ENCODE measurements at places on chromosomes 5 and 9.

GRCh38 chr9:93309889-93310425 lies 126.0 kb downstream of the WNK2 start:
- no peak for DNase-seq

DNA sequence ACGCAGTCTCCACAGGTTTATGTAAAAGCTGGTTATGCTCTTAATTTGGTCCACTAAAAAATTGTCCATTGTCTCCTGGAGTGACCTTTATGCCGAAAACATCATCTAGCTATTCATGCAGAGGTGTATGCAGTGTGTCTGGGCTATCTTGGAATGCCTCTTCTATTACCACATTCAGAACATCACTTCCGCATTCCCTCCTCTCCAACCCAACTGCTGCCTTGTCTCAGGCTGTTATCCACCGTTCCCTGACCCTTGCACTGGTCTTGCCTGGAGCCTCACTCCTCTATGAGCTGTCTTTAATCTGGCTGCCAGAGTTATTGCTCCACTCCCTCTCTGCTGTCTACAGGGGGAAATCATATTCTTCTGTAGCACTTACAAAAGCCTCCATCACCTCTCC lies 214.1 kb upstream of the ANKRD55 start:
- peak; percentile 25 for DNase-seq

- DNase-seq, result peak; percentile 60
Measured at GRCh38 chr5:39605588-39606575, 181.1 kb upstream of the DAB2 start.

- DNase-seq, result no peak
Measured at GRCh38 chr9:38396371-38396671, 3.8 kb downstream of the ALDH1B1 start.

DNA sequence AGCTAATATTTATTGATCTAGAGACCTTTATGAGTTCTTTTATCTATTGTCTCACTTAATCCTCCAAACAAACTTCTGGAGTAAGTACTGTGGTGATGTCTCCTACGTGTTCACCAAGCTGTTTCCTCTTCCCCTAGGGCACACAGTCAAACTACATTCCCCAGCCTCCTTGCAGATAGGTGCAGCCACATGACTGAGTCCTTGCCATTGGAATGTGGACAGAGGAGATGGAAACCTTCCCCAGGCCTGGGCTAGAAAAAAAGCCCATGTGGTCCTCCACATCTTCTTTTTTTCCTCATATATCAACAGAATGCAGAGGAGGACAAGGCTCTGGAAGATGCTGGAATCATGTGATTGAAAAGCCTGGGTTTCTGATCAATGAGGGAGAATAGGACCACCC lies 88.0 kb downstream of the ANKRD55 start:
- no peak for DNase-seq

- DNase-seq, result no peak
Measured at GRCh38 chr9:93009337-93010015, 49.0 kb upstream of the SUSD3 start.

DNA sequence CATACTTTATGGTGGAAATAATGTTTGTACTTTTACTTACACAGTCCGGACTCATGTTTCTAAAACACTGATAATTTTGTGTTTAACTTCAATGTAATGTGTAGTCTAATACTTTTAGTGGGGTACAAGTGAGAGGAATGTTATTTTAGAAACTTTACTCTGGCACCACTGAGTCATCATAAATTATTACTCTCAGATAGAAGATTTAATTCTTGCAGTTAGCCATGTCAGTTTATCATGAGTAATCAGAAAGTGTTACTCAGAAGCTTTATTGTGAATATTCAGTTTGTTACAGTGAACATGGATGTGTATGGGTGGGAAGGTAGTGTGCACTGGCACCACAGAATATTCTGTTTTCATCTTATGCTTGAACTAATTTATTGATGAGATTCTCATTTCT lies 20.0 kb downstream of the OGN start:
- DNase-seq, result peak; percentile 73

- peak; percentile 91 for DNase-seq
Measured at GRCh38 chr5:136814619-136815378, 449.5 kb upstream of the TRPC7 start.

- DNase-seq, result no peak
Measured at GRCh38 chr9:91530829-91531228, 107.2 kb upstream of the NFIL3 start.

DNA sequence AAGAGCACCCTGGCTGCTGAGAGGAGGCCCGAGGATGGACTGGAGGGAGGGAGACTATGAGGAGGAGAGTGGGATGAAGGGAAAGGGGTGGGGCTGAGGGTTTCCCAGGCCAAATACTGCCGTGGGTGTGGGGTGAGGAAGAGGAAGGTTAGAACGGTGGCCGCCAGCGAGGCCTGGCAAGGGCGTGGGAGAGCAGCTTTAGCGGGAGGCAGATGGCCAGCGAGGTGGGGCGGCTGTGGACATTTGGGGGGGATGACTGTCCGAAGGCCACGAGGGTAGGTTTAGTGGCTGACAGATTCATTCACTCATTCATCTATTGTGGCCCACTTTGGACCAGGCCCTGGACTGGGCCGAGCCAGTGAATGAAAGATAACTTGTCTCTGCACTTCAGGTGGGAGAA lies 47.8 kb upstream of the NEURL1B start:
- no peak for DNase-seq

GRCh38 chr5:143882520-143882919 lies 70.6 kb downstream of the HMHB1 start:
- no peak for DNase-seq

DNA sequence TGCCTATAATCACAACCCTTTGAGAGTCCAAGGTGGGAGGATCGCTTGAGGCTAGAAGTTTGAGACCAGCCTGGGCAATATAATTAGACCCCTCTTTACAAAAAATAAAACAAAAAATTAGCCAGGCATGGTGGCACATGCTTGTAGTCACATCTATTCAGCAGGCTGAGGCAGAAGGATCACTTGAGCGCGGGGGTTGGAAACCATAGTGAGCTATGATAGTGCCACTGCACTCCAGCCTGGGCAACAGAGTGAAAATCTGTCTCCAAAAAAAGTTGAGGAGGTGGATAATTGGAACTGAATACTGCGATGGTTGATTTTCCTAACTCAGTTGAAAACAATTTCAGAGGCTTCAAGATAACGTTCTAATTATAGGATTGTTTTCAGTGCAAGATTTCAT lies 52.6 kb downstream of the EDIL3 start:
- DNase-seq, result no peak

GRCh38 chr5:96091874-96092273 lies 130.2 kb upstream of the ELL2 start:
- no peak for DNase-seq

DNA sequence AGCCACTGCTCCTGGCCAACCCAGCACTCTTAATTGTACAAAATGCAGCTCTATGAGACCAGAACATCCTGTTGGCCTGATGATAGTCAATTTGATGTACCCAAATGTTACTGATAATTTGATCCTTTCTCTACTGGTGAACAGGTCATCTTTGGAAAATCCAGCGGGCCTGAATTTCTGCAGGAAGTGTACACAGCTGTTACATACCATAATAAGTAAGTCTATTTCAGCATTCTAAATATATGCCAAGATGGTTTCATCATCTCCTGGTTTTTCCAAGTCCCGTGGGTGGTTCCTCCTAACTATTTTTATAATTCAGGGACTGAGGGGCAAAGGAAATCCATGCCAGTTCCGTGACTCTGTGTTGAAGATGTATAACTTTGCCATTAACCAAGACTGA lies 155.4 kb downstream of the DOCK8 start:
- no peak for DNase-seq

- DNase-seq, result peak; percentile 9
Measured at GRCh38 chr5:75460942-75461610, 50.4 kb downstream of the CERT1 start.

- no peak for DNase-seq
Measured at GRCh38 chr5:135693371-135693955, 114.7 kb upstream of the CXCL14 start.

DNA sequence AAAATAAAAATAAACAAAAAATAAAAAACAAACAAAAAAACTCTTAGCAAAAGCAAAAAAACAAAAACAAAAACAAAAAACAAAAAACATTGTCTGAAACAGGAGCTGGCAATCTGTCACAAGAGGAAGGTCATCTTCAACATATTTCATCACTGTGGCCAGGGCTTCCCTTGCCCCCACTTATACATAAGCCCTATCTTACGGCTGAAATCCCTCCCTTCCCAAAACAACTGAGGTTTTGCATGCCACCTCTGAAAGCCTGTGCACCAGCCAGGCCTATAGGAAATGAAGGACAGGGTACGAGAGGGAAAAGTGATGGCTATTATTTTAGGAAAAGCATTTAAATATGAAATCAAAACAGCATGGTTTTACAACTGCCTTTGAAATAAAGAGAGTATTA lies 10.8 kb downstream of the MTMR12 start:
- no peak for DNase-seq

DNA sequence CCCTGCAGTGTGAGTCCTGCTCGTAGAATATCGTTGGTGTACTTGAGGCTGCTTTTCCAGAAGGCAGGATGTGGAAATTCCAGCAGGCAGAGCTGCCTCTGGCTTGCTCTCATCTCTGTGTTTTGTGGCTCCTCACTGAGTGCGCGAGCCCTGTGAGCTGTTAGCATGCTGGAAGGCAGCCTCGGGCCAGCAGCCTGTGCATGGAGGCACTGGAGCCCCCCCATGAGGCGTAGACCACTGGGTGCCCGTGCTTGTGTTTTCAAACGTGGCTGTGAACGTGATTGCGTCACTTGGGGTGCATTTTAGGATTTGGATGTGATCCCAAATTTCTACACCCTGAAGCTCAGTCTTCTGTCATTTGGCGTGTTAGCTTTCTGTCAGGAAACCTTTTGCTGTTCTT lies 3.2 kb downstream of the WDR5 start:
- DNase-seq, result peak; percentile 52

DNA sequence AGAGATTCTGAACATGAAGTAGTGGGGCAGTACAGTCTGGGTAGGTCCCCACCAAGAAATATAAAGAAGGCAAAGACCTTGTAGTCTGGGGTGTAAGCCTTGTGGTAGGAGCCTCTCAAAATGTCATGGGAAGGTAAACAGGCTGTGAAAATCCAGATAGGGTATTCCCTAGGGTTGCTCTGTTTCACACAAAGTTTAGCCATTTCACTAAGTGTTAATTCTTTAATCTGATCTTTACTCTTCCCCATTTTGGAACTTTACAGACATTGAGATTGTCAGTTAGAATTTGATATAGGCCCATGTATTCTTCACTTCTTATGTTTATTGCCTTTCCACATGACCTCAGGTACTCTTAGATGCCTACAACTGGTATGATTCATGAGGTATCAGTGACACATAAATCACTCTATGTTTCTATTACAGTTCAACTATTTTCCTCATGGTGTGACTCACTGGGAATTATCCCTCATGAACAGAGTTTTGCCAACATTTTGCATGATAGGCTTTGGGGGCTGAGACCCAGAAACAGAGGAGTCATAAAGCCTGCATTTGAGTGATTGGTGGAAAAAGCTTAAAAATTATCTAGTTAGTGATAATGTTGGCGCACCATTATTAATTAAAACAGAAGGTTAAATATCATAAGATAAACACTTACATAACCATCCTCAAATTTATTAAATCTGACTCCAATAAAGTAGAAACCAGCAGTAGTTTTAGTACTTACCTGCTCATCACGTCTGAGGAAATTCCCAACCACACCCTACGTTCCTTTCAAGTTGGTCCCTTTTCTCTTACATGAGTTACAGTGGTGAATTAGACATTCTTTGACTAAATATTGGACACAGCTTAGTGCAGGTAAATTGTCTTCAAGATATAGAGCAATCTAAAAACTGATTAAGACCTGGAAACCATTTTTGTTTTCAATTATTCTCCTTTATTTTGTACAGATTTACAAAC lies 399.8 kb upstream of the MEF2C start:
- DNase-seq, result peak; percentile 85

DNA sequence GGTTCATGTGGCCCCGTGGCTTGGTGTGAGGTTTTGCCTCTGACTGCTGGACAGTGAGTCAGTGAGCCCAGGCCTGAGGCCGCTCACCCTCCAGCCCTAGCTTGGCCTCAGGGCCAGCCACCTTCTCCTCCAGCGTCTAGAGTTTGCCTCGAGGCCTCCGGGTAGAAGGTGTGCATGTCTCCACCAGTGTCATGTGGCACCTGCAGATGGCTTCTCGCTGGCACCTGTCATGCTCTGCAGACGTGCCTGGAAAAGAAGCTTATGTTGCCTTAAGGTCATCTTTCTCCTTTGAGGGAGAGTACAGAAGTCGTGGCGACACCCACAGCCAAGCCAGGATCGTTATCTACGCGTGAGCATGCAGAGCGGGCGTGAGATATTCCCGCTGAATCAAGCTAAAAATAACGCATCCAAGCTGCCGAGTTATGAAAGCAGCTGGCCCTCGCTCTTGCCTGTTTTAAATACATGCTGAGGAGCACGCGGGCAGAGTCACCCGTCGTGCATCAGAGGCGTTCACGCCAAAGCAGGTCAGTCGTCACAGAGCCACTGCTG lies 79.7 kb upstream of the FCN2 start:
- DNase-seq, result peak; percentile 45

GRCh38 chr5:141654298-141654697 lies 3.1 kb upstream of the FCHSD1 start:
- DNase-seq, result peak; percentile 81

DNA sequence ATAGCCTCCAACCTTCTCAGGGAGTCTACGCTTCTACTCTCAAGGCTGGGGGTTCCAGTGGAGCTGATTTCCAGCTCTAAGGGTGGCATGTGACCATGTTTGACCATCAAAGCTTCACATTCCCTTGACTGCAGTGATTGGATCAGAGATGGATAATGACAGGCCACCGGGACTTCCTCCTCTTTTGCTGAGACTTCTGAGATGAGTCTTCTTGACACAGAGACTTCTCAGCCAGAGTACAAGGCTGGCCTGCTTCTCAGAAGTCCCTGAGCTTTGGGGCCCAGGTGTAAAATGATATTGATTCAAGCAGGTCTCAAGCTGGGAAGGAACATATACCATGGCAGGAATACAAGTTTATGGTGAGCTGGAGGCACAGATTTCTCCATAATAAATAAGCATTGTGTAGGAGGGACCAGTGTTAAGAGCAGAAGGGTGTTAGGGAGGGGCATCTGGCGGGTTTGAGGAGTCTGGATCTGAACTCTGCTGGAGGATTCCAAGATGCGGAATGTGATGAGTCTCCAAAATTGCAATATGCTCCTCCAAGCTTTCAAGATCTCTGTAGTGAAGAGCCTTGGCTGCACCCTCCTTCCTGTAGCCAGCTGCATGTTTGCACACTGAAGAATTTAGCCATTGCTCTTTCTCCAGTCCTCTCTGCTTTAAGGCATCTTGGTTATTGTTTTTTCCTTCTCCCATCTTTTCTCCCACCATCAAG lies 41.7 kb upstream of the HSD17B4 start:
- peak; percentile 14 for DNase-seq

Data from fibroblast of mammary gland (primary cell).